ENCODE measurements at places on chromosomes 5 and 9.

GRCh38 chr5:35458824-35459207, 158.8 kb upstream of the SPEF2 start:
- no peak for DNase-seq

GRCh38 chr5:127096328-127096993, 23.2 kb upstream of the C5orf63 start:
- no peak for DNase-seq

DNA sequence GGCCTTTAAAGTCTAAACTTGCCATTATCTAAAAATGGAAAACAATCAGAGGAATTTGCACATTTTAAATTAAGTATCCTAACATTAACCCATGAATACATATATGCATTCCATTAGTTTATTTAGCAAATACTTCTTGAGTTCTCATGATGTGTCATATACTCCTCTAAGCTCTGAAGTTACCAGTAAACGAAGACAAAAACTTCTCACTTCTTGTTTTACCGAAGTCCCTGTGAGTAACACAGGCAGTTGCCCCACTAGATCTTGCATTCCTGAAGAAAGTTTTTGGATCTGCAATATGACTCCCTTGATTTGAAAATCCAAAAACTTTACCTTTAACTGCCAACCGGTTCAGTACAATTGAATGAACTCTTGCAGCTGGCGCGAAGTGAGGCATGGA, 439.0 kb upstream of the MPDZ start:
- no peak for DNase-seq

GRCh38 chr5:32110111-32110696, 63.9 kb downstream of the GOLPH3 start:
- DNase-seq: no peak

DNA sequence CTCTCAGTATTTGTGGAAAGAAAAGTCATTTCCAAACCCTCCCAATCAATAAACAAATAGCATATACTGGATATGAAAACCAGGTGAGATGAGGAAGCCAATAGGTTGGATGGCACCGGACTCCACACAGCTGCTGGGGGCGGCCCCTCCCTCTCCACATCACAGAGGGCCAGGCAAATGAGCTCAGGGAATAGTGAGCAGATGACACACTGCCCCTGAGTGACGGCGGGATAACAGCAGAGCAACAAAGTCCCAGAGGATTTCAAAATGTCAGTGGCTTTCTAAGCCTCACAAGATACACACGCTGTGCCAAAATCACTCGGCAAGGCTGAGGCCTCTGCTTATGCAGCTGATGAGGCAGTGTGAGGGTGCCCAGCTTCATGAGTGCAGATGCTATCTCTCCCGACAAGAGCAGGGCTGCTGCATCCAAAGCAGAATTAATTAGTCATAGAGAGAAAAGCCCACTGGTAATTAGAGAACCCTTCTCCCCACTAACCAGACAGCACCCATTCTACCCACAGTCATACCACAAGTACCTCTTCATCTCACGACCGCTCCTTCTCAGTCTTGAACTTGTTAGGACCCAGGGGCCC, 235.0 kb upstream of the NFIL3 start:
- DNase-seq: peak; percentile 43

GRCh38 chr9:80561526-80561925, 989.8 kb downstream of the TLE4 start:
- DNase-seq: no peak

- DNase-seq: no peak
These were observed 8.7 kb upstream of the IL7R start for GRCh38 chr5:35847961-35848360.

GRCh38 chr5:129245489-129245888, 150.9 kb downstream of the ISOC1 start:
- no peak for DNase-seq

DNA sequence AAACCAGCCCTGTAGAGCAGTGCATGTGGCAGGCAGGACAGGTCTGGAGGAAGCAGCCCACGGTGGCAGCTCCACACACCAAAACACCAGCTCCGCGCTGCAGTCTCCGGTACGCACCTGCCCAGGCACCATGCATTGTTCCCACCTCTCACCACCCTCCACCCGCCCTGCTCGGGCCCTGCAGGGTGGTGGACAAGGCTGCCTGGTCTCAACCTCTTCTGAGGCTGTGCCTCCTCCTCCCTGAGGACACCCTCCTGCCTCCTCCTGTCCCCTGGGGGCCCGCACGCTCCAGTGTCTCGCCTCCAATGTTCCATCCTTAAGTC, 96.2 kb downstream of the KCNT1 start:
- no peak for DNase-seq

- DNase-seq: no peak
These were observed 60.3 kb upstream of the PJA2 start for GRCh38 chr5:109469896-109470662.

DNA sequence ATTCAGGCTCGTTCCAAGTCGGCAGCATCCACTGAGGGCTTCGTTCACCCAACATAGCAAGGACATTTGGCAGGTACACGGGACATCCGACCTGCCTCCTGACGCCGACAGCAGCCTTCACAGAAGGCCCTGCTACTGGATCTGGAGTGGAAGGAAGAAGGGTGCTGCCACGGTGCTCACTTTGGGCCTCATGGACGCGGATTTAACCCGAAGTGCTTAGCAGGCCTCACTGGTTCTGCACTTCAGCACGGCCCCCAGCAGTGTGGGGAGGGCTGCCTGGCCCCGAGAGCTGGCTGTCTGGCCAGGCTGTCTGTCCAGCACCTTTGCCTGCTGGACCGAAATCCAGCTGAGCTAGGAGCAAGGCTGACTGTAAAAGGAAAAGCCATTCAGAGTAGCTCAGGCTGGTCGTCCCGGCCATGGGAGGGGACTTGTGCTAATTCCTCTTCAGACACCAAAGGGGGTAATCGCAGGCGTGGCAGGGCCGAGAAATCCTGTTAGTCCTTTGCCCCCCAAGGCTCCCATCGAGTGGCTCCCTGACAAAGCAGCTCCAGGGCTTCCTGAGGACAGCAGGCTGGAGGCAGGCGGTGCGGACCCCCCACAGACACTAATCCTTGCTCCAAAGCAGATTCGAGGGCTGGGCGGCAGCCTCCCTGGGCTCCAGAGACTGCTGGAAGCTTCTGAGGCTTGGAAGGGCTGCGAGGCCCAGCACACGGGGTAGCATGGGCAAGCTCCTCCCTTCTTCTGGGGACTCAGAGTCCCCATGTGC, 11.1 kb upstream of the RXRA start:
- no peak for DNase-seq

DNA sequence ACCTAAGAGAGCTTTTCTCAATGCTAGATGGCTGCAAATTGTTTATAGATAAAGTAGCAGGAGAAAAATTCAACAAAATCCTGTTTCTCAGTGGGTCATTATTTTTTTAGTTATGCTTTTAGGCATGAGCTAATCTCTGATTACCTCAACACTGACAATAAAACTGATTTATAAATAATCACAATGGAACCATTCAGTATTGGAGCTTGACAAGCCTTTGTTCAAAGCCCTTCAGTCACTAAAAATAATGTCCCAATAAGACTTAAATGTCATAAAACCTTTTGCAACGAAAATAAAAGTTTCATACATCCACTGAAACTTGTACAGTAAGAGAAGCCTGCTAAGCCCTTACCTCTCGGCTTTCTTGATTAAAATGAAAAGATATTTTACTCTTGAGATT, 27.2 kb downstream of the PTPDC1 start:
- no peak for DNase-seq

- no peak for DNase-seq
These were observed 33.5 kb downstream of the HAPLN1 start for GRCh38 chr5:83687124-83687619.

DNA sequence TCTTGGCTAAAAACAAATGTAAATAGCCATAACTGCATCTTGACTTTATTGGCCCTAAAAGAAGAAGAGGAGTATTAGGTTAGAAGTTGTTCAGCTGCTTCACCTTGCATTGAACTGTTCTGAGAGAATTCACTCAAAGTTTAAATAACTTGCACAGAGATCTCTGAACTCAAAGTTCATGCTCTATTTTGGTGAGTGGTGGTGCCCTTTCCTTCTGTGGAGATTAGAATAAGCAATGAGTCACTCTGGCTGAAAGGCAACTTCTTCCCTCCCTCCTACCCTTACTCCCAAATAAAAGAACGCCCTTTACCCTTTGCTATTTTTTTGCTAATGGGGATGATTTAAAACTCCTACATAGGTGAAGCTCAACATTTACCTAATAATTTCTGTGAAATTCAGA, 48.9 kb downstream of the ERMP1 start:
- no peak for DNase-seq

- no peak for DNase-seq
These were observed 18.8 kb upstream of the HSD17B3 start for GRCh38 chr9:96320749-96321280.

DNA sequence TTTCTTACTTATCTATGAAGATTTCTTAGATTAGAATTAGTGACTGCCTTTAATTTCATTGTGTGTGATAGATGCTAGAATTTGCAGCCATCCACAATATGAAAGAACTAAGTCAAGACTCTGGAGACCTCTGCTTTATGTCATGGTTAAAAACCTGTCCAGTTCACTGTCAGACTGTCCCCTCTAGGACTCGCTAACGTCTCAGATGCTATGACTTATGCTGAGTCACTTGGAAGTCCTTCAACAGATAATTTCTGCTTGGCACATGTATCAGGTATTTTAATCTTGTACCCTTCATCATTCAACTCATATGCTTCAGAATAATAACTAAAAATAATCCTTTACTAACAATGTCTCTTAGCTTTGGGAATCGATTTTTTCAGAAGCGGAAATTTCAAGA, 230.5 kb upstream of the DMAC1 start:
- no peak for DNase-seq

DNA sequence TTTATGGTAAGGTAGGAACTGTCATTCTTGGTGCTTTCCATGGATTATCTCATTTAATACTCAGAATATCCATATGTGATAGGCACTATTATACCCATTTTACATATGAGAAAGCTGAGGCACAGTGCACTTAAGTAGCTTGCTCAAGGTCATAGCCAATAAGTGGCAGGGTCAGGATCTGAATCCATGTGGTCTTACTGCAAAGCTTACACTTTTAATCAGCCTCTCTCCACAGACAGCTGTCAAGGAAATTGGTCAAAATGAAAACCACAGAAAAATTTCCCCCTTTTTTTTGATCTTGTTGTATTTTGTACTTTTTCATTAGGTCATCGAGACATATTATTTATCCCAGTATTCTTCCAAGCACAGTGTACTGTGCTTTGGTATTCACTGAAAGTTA, 78.5 kb downstream of the ERCC6L2 start:
- no peak for DNase-seq

DNA sequence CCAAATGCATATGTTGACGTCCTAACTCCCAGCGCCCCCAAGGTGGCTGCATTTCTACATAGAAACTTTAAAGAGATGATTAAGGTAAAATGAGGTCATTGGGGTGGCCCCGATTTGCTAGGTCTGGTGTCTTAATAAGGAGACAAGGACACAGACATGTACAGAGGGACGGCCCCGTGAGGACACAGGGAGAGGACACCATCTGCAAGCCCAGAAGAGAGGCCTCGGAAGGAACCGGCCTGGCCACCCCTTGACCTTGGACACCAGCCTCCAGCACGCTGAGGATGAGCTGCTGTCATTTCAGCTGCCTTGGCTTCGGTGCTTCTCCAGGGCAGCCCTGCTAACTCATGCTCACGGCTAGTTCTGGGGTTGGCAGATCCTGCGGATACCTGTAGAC, 73.2 kb downstream of the MRPL36 start:
- DNase-seq: no peak

DNA sequence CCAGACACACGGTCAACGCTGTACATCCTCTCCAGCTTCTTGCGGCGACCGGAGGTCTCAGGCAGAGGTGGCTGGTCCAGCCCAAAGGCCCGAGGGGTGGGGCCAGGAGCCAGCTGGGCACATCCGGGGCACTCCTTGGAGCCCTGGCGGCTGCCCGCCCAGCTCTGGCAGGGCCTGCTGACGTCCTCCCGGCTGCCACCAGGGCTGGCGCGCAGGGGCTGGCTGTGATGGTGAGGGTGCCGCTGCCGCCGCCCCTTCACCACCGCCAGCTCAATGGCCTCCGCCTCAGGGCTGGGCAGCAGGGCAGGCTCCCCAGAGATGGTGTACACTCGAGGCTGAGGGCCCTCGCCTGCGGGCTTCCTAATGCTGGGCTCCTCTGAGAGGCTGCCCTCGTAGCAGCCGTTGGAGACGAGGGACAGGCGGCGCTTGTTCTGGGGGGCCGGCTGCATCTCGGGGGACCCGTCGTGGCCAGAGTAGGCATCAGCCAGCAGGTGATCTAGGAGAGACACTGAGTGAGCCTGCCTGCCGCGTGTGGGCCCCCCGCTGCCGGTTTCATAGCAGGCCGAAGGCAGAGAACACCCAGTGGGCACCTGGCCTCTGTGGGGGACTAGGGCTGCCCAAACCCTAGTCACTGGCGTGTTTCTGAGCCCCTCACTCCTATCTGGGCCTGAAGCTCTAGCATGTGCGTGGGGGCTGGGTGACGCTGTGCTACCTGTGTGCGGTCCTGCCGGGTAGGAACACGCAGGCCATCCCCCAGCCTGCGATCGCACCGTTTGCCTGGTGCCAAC, 1.5 kb downstream of the NSMF start:
- peak; percentile 20 for DNase-seq

GRCh38 chr5:88925692-88926490, 42.9 kb upstream of the MEF2C start:
- no peak for DNase-seq

DNA sequence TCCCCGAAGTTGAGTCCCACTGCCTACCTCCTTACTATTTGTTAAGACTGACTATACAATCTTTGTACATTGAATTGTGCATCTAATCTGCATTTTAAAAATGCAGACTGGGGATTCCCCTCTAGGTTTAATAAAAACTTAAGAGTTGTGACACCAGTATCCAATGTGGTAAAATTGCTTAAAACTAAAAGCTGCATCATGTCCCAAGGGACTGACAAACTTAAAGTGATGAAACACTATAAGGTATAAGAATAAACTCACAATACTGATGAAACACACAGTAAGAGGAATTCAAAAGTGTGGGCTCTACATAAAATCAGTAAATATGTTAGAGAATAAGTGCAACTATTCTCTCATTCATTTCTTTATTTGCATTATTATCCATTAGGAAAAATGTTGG, 1905.1 kb downstream of the MAT2B start:
- no peak for DNase-seq

- peak; percentile 49 for DNase-seq
These were observed 27.9 kb upstream of the MGAT1 start for GRCh38 chr5:180830253-180831138.

GRCh38 chr9:82201196-82201595, 212.6 kb downstream of the SPATA31D1 start:
- DNase-seq: no peak

DNA sequence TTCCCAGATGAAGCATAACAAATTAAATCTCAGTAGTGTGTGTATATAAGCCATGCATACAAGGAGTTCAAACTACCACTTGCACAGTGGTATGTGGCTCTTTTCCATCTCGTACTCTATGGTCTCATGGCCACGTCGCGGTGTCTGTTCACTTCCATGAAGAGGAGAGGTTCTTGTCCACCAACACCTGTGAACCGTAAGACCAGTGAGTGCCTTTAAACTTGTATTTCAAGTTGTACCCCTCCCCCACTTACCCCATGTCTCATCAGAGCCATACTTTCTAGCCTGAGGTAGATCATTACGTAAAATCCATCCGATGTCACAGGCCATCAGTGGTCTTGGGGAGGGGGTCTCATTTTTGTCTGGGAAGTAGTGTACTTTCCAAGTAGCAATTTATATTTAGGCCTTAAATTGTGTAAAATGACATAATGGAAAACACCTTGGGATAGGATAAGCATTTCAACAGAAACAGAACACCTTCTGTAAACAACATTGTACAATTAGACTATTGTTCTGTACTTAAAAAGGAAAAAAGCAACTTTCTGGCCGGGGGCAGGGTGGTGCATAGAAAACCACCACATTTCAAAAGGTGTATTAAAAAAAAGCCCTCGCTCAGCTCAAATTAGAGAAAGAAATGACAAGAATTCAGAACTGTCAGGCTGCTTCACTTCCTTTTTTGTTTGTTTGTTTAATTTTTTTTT, 163.0 kb downstream of the SMARCA2 start:
- no peak for DNase-seq

Measured in BE2C (cell line).